Activated CD8-positive, alpha-beta memory T cell treated with anti-CD3 and anti-CD28 coated beads for 4 hours (primary cell): ENCODE measurements at places on chromosomes 3 and 15.

DNA sequence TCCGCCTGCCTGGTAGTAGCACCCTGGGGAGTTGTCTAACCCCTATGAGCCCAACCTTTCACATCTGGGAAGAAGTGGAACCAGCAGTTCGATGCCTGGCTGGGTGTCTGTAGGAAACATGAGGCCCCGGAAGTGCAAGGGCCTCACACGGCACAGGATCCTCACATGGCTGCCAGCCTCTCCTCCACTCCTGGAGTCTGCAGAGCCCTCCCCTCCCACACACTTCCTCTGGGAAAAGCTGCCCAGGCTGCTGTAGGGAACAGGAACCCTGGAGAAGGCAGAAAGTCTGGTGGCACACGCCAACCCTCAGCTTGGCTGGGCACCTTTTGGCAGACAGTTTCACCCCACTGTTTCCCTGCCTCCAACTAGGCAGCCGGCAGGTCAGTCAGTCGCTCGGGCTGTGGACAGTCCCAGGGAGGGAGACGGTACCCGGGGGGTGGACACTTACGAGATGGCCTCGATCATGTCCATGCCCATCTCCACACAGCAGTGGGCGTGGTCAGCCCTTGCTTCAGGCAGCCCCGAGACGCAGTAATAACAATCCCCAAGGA lies 118.4 kb downstream of the ADCY5 start:
- no peak for DNase-seq

- no peak for DNase-seq
Observed at GRCh38 chr15:47294765-47295259, 422.5 kb upstream of the SEMA6D start.

DNA sequence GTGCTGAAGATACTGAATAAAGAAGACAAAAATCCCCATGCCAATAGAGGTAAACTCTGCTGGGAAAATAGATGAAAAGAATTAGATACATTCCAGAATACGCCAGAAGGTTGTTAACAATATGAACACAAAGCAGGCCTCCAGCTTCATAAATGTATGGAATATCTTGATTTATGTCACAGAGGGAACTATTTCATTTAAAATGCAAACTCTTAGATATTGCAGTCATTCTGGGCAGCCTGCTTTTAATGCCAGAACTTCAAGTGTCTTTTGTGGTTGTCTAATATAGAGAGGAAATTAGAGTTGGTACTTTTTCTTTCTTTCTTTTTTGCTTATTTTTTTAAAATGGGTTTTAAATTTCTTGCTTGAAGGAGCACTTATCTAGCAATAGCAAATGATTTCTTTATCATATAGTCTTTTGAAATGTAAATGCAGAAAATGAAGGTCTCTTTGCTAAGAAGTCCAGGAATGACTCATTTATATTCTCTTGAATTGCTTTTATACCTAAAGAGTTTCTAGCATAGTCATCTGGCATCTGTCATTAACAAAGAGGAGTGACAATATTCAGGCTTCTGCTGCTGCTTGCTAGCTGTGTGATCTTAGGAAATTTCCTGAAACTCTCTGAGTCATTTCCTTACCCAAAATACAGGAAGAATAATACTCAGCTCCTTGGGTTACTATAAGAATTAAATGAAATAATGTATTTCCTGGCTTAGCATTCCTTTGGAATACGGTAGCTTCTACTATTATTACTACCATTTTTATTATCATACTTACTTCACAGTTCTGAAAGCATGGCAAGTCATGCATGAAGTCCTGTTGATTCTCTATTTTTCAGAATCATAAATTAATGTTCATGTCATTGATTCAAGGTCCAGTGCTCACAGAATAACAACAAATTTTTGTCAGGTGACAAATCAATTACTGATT lies 527.6 kb downstream of the DIPK2A start:
- no peak for DNase-seq

DNA sequence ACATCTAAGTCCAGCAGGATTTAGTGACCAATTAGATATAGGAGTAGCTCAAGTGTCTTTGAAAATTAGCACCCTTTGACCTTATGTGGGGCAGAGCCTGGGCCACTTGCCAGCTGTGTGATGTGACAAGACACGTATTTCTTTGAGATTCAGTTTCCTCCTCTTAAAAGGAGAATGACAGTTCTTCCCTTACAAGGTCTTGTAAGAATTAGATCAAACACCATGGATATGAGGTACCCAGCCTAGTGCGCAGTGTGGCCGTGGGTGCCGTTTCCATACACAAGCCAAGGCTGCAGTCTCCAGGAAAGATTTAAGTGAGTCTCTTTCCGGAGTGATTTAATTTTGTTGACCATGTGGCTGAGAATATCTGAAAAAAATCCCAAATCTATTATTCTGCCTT lies 46.3 kb downstream of the ARHGAP31 start:
- DNase-seq, result no peak

- no peak for DNase-seq
Observed at GRCh38 chr15:86837294-86838061, 757.8 kb downstream of the AGBL1 start.

DNA sequence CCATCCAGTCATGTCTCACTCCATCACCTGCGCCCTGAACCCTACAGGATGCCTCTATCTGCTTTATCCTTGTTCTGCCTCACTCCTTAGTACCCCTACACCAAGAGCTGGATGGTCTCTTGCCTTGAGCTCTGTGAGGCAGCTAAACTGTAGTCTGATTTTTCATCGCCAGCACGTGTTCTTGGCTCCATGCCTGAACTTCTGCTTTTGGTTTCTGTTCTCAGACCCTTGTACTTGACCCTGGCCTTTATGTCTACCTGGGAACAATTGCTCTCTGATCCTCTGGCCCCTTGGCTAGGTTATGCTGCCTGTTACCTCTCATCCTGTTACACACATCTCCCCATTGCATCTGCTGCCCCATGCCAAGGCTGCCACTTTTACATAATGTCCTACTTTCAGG lies 318.0 kb upstream of the LMCD1 start:
- no peak for DNase-seq
